ENCODE measurements at places on chromosomes 12 and 14.

DNA sequence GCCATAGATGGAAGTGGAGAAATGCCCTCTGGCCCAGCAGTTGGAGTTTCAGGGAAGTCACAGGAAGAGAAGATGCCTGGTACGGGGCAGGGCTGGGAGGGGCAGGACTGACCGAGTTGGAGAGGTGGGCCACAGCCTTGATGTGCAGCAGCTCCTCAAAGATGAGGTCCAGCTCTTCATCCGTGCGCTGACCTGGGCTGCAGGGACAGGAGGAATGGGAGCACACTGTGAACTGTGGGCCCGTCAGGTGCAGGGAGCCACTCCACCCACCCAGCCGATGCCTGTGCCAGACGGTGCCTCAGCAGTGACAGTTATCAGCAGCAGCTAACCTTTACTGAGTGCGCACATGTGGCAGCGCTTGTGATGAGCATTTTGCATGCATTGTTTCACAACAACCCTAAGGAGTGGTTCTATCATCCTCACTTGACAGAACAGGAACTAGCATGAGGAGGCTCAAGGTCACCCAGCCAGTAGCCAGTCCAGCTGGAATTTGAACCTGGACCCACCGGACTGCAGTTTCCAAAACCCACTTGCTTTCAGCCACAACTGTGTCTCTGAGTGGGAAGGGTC lies 8.4 kb downstream of the RAPGEF3 start:
- DNase-seq = no peak

DNA sequence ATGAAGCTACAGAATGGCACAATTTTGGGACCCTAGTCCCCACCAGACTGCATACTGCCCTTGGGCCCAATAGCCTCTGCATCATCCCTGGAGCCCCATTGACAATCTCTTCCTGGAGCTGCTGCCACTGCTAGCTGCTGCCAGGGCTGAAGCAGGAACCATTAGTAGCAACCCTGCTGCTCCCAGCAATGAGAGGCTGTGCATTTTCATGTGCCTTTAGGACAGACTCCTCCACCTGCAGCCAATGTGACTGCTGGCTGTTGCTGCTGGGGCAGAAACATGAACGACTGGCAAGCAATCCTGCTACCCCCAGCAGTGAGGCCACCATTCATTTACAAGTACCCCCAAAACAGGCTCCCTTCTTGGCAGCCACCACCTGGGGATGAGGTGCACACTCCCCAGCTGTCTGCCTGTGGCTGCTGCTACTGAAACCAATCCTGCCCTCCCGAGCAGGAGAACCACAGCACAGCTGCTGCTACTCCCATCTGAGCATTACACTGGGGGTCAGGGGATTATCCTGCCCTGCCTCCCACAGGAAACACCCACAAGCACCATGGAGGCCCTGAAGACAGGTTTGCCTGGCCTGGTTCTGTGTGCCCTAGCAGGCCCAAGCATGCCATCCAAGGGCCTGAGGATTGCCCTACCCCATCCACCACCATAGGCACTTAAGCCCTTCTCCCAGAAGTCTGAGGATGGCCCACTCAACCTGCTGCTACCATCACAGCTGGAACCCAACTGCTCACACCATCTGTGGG lies 181.0 kb downstream of the MYRFL start:
- DNase-seq = no peak

DNA sequence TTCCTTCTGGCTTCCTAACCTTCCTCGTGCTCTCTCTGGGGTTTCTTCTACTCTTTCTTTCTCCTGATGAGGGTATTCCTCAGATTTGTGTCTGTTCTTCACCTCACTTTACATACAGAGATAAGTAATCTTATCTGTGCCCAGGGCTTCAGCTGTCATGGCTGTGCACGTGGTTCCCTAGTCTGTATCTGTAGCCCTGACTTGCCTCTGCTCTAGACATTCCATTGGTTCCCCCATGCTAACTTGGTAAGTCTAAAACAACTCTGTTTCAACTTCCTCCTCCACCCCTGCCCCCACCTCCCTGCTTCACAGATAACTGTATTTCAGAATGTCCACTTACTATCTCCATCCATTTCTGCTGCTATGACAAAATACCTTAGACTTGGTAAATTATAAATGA lies 10.8 kb downstream of the DIP2B start:
- DNase-seq = no peak

GRCh38 chr12:55659486-55660385 lies 23.0 kb downstream of the OR10P1 start:
- no peak for DNase-seq

DNA sequence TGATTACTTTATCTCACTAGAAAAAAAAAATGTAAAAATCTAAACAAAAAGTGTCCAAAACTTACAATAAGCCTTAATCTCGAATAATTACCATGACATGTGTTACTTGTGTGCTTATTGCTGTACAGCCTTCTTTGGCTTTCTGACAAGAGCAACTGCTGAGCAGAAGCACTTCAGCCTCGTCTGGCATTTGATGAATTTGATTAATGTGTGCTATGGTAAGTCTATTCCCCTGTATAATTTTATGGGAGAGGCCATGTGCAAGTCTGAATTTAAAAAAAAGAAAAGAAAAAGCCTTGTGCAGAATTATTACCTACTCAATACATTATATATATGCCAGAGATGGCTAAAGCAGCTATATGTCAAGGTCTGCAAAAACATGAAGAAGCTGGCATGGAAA lies 113.9 kb downstream of the AEBP2 start:
- no peak for DNase-seq

- DNase-seq = no peak
These were observed 173.3 kb downstream of the NOVA1 start for GRCh38 chr14:26424537-26424936.

All from stimulated activated CD4-positive, alpha-beta T cell treated with anti-CD3 and anti-CD28 coated beads, Interleukin-15, amount 100 ng/mL, for 1 hour (primary cell).